ENCODE measurements at places on chromosomes 16 and 17. TPM values are rescaled to one million over a fixed set of nuclear protein-coding genes. Genes with fewer than 3 reads are reported as not detected.

FBXL16 gene
- 0.28 TPM for total RNA-seq

PHLPP2 gene
- 6.5 TPM for total RNA-seq

NUPR1 gene
- 5.4 TPM for total RNA-seq

KRT38 gene
- not detected for total RNA-seq

CHRNE gene
- total RNA-seq, result 0.30 TPM

RGS11 gene
- 2.4 TPM for total RNA-seq

SCIMP gene
- total RNA-seq, result not detected

EVPL gene
- total RNA-seq, result not detected

GAS7 gene
- 2.8 TPM for total RNA-seq

MGAT5B gene
- 0.89 TPM for total RNA-seq

RDM1 gene
- total RNA-seq, result 0.30 TPM

CCL16 gene
- total RNA-seq, result not detected

SRR gene
- 12.7 TPM for total RNA-seq

ABCA3 gene
- total RNA-seq, result 5.3 TPM

AP1G1 gene
- 70.7 TPM for total RNA-seq

USH1G gene
- not detected for total RNA-seq

EXOSC6 gene
- 35.9 TPM for total RNA-seq

CDRT4 gene
- total RNA-seq, result 4.0 TPM

NPIPA2 gene
- not detected for total RNA-seq

CES3 gene
- total RNA-seq, result 0.89 TPM

CCL17 gene
- not detected for total RNA-seq

CLEC3A gene
- total RNA-seq, result not detected

KIF19 gene
- not detected for total RNA-seq

TEX14 gene
- 0.05 TPM for total RNA-seq

CCL11 gene
- total RNA-seq, result not detected

CCL2 gene
- total RNA-seq, result 149 TPM

TMC5 gene
- total RNA-seq, result not detected

VPS9D1 gene
- 9.1 TPM for total RNA-seq

All from smooth muscle cell of the umbilical artery (primary cell).